ENCODE measurements at places on chromosomes 5 and 9.
A peak's percentile ranks its signal among the peaks of the same experiment; 100 is the strongest.

DNA sequence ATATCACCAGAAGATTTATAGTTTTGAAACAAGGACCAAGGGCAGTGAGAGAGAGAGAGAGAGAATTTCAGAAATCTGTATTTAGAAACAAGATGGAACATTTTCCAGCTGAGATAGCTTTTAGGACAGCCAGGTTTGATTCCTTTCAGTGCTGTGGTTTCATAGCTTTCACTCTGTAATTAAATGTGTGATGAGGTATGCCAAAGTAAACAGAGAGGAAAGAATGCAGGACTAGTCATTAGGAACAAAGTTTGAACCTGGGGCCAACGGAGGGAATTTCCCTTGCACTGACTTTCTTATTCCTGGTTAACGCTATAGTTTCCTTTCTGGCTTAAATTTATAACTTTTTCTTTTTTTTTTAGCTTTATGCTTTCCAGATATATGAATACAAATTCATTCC lies 10.0 kb upstream of the CCL28 start:
- peak; percentile 22 for DNase-seq

DNA sequence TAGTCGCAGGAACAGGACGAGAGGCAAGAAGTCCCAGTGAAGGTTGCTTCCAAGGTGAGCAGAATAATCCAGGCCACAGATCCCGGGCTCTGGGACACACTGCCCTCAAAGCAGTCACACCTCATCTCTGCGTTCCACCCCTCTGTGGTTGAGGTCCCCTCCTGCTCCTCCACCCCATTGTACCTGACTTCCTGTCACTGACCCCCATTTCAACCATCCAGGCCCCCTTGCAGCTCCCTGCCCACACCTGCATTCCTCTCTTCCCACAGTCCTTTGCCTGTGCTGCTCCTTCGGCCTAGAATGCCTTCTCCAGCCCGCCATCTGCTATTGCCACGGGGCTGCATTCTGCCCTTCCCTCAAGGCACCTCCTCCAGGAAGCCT lies 73.5 kb downstream of the PAX5 start:
- no peak for DNase-seq

DNA sequence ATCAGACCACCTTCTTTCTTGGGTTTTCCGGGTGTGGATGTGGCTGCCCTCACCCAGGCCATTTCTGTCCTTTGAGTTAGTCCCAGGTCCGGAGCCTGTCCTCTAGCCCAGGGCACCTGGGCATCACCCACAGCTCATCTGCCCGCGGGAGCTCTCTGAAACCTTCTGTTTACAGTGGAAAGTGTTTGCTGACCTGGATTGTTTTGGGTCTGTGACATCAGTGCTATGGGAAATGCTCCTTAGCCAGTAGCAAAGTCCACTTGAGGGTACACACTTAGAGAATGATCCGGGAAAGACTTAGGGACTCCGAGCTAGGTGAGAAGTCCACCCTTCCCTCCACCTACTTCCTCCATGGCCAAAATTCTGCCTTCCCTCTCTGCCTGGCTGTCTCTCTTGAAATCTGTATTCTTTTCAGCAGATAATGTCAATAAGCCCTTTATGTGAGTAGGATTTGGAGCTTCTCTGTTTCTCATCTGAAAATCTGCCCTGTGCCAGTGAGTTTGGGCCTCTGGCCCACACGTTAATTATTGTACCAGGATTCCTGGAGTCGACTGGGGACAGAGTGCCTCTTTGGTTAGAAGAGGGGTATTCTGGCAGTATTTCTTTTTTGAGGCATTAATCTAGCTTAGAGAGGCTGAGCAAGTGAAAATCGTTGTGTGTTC lies 19.9 kb downstream of the ABLIM3 start:
- no peak for DNase-seq

DNA sequence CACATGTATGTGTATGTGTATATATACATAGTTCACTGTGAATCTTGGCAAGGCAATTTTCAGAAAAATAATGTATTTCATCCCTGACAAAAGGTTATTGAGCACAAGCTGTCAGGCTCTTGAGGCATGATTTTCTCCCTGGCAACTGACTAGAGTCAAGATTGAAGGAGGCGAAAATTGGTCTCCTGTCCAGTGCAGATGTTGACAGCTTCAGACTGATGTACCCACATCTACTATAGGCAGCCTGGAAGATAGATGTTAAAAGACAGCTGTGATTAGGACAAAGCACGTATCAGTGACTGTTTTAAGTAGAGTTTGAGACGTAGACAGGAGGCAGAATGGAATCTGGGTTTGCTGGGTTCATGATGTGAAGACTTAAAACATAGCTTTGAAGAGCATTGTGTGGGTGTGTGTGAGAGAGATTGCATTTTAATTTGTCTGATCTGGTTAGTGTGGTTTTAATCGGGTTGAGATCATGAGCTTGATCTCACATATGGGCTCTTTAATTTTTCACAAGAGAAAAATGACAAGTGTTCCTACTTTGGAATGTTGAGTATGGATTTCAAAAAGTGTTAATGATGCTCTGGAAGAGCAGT lies 39.1 kb downstream of the CTNNA1 start:
- no peak for DNase-seq

DNA sequence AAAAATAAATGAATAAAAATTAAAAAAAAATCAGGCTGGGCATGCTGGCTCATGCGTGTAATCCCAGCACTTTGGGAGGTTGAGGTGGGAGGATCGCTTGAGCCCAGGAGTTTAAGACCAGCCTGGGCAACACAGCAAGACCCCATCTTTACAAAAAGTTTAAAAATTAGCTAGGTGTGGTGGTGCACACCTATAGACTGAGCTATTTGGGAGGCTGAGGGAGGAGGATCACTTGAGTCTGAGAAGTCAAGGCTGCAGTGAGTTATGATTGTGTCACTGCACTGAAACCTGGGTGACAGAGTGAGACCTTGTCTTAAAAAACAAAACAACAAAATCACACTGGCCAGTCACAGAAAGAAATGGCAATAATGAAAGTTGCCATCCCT lies 3.4 kb upstream of the CNTRL start:
- no peak for DNase-seq

DNA sequence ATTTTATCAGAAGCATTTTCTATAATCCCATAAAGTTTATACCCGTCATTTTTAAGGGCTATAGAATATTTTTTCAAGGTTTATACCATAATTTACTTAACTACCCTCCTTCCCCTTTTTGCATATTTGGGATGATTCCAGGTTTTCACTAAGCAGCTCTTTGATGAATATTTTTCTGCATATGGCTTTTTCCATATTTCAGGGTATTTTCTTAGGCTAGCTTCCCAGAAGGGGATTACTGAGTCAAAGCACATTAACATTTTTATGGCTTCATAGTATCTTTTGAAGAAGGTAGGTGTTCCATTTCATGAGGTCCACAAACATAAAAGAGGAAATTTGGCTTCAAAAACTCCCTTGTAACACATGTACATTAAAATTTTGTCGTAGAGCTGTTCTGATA lies 14.6 kb upstream of the COL15A1 start:
- no peak for DNase-seq

DNA sequence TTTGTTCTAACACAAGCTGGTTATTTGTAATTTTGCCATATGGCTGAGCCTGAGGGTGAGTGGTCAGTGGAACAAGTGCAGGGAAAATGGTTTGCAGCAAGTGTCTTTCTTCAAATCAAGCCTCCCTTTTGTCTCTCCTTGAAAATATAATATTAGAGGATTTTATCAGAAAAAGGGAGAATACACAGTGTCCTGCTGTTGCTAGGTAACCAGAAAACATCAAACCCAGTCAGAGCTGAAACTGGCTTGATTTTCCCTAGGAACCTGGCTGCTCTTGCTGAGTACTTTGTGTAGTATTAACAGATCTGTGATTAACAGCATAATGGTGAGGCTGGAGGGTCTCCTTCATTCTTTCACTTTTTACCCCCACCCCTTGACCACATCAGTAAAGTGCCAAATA lies 314.0 kb downstream of the ARHGEF28 start:
- no peak for DNase-seq

DNA sequence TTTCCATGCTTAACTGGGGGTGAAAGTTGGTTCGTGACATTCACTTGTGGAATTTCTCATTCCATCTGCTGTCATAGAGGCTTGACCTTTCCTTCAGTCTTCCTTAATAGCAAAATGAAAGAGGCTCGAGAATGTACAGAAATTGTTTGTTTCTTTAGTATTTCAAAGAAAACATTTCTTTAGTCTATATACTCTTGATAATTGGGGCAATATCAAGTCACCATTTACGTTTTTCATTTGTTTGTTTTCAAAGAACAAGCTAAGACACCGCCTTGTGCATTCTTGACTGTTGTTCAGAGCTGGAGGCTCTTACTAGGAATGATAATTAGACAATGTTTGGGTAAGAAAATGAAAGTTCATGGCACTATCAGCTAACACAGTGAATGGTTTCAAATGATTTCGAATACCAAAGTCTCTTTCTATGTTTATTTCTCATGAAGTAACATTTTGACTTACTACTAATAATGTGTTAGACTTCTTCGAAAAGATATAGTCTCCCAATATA lies 835.4 kb downstream of the SEMA5A start:
- no peak for DNase-seq

DNA sequence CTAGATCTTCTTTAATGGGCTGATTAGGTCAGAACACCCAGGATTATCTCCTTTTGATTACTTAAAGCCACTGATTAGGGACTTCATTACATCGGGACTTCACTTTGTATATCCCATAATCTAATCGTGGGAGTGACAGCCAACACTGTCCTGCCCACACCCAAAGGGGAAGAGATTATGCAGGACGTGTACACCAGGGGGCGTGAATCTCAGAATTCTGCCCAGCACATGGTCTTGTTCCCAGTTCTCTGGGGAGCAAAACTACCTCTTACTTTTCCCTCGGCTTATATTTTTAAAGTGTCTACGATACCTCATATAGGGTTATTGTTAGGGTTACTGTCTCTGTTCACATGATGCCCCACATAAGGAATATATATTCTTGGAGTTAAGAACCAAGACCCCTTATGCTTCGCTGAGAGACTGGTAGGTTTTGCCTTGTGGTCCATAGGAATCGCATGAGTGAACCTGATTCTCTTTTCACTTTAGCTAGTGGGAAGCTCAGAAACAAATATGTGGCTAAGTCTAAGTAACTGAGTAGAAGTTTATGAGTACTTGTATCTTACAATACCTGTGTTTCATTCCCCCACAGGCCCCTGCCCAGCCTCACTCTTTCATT lies 192.7 kb downstream of the GNA14 start:
- DNase-seq: peak; percentile 53

DNA sequence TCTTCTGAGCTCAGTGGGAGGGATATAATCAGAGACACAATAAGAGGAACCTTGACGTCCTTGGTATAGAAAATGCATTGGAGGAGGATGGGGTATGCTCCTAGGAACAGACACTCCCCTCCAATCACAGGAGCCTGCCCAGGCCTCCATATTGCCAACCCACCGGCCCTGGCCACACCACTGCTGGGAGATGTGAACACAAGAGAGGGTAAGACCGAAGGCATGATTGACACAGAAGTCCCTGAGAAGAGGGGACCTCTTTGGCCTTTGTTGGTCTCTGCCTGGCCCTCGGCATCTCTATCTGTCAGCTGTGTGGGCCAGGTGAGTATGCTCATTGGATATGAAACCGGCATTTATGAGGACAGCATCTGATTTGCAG lies 62.0 kb downstream of the CRB2 start:
- DNase-seq: no peak

GRCh38 chr9:134699343-134699740 lies 57.7 kb downstream of the COL5A1 start:
- DNase-seq: no peak

GRCh38 chr9:135588371-135588770 lies 26.8 kb downstream of the PAEP start:
- no peak for DNase-seq
